ENCODE measurements at places on chromosomes 4 and X. TPM values are rescaled to one million over a fixed set of nuclear protein-coding genes. Genes with fewer than 3 reads are reported as not detected.

The MYL5 gene
- 46.0 TPM for total RNA-seq

The MAGED1 gene
- 79.8 TPM for total RNA-seq

The FDCSP gene
- total RNA-seq, result not detected

The MAGIX gene
- total RNA-seq, result 12.8 TPM

GRCh38 chr4:33996075-33996718 is 2248.1 kb downstream of the ARAP2 start:
- DNase-seq, result no peak

- DNase-seq, result no peak
These were observed 30.9 kb downstream of the NIPAL1 start for GRCh38 chr4:48047421-48047844.

DNA sequence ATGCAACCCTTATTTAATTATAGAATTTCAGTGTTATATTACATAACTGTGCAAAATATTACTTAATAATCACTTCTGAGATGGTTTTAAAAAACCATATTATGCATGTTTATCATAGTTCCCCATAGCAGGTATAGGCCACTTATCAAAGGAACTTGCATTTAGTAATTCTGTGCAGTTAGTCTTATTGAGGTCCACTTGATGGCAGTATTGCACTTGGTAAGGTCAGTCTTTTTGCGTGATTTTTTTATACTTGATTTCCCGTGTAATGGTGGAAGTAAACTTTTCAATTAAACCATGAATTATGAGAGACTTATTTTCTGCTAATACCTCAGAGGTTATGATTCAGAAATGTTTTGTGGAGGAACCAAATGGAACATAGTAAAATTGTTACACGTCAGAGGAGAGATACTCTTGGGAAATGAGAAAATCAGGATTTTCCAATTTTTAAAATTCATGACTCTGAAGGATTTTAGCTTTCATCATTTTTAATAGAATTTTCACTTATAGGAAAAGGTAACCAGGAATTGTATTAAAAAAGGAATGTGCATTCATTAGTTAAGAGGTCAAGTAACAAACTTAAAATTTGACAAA is 230.0 kb downstream of the CCSER1 start:
- DNase-seq, result no peak

GRCh38 chr4:142265536-142265935 is 580.6 kb downstream of the INPP4B start:
- DNase-seq, result no peak

GRCh38 chrX:103687696-103688201 is 1.2 kb upstream of the MORF4L2 start:
- peak; percentile 77 for DNase-seq

- DNase-seq, result no peak
These were observed 390.8 kb upstream of the BOD1L1 start for GRCh38 chr4:14018191-14018853.

DNA sequence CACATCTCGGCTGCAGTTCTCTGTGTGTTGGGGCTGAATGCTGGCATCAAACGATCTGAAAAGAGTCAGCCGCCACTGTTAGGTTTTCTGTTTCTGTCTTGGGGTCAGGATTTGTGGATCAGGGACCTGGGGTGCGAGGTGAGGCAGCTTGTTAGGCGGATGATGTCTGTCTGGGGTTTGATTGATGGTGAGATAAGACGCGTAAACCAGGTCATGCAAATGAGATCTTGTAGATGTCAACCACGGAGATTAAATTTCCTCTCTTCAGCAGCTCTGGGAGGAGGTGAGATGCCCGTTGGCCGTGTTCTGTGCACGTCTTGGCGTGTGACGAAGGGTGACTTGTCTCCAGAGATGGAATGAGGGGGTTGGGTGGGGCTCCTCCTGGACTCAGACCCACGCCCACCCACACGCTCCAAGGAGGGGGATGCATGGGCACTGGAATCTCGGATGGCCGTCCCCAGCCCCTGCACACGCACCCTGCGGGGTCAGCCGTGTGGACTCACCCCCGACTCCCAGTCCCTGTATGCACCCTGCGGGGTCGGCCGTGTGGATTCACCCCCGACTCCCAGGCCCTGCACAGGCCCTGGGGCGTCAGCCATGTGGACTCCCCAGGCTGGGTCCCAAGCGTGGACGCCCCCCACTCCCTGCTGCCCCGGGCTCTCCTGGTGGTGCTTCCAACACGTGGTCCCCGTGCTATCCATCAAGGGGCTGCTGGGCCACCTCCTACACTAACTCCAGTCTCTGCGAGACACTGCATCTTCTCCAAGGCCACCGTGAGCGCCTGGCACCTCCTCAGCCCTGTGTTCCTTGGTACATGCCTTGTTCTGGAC is 16.0 kb upstream of the UVSSA start:
- DNase-seq, result no peak

- no peak for DNase-seq
These were observed 317.0 kb upstream of the ANXA10 start for GRCh38 chr4:167775375-167775774.

GRCh38 chrX:152619897-152620296 is 17.8 kb upstream of the GABRQ start:
- no peak for DNase-seq

DNA sequence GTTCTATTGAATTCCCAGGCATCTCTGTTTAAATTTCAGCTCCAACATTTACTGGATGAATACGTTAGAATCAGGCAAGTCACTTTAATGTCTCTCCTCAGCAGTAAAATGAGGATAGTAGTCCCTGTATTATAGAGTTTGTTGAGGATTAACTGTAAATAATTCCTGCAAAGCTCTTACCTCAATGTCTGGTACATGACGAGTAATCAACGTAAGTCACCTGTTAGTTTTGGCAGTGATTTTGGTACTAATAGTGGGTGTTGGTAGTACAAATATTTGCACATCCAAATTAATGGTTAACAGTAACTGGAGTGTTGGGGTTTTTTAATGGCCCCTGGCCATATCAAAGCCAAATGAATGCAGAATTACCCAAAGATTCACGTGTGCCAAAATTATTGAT is 189.8 kb upstream of the GALNT7 start:
- no peak for DNase-seq

- DNase-seq, result no peak
These were observed 43.7 kb downstream of the RASGEF1B start for GRCh38 chr4:81428002-81428401.

DNA sequence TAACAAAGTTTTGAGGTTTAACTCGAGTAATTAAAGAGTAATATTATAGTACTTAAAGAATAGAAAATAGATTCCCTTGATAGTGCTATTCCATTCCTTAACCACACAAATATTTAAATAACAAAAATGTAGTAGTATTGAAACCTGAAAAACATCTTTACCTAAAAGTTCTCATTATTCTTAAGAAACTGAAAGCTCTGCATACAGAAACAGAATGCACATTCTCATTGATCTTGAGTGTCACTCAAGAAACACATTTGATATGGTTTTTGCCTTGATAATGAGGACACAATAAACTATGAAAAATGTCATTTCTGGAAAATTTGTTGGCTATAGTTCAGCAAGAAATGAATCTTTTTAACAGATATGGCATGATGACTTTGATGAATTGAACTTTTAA is 268.5 kb downstream of the COL25A1 start:
- no peak for DNase-seq

DNA sequence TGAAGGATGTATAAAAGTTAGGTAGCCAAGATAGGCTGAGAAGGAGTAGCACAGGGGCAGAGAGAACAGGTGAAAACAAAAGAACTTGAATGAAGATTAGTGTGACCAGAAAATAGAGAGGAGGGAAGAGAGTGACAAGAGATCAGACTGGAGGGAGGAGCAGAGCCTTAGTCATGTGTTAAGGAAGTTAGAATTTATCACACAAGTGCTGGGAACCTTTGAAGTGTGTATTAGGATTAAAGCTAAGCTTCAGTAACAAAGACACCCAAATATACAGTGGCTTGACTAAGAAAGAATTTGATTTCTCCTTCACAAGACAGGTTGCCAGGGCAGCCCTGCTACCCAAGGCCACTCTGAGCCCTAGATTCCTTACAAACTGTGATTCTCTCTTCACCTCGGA is 10.7 kb upstream of the CCDC149 start:
- no peak for DNase-seq

DNA sequence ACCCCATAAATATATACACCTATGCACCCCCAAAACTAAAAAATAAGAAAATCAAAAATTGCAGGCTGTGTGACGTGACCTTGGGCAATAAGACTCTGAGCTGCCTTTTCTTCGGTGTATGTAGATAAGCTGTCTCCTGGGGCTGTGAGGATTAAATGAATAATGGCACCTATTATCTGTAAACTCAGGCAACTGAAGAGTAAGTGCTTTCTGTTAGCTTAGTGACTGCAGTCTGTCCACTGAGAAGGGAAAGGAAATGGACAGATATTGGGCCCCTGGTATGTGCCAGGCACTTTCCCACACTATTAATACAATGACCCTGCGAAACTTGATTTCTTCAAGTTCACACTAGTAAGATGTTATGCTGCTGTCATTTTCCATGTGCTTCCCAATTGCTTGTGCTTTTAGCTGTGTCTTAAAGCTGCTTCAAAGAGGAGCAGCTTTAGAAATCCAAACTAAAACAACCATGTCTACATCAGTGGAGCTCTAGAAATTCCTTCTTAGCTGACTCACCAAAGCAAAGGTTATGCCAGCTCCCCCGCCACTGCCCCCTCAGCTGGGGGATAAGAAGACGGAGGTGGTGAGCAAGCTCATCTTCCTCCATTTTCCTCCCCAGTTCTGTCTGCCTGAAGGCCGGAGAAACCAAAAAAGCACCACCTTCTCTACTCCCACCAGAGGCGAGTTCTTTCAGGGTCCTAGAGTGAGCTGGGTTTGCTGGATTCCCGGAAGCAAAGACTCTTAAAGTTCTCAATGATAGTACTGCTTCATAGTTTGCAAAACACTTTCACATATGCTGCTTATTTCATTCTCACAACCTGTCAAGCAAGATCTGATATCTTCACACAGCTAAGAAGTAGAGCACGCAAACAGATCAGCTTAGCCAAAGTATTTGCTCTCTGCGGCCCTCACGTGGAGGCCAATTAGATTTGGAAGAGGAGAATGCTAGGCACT is 8.8 kb upstream of the DGAT2L6 start:
- no peak for DNase-seq

DNA sequence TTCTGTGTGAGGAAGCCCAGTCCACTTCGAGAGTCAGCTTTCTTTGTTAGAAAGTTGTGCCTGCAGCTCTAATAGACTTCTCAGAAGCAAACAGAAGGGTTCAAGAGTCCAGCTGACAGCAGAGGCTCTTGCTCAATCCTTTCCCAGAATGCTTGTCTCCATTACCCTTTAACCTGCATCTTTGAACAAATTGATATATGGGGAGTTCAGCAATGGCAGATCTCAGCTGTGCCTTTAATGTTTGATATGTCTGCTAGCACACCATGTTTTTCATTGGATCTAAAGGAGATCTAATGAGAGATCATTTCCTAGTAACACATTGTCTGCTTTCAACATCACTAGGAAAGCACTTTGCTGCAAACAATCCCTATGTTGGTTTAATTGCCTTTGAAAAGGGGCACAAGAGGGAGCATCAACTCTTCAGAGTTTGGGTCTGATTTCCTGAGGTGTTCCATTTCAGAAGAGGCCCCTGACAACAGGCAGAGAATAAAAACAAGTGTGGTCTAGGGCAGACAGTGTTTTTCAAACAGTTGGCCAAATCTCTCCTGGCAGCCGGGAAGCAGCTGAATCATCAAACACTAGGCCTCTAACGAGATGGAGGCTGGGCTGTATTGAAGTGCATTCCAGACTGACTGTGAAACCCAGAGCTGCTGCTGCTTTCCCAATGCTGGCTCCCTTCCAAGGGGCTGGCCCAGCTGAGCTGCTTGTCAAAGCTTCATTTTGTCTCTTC is 55.5 kb downstream of the LUZP4 start:
- peak; percentile 87 for DNase-seq

DNA sequence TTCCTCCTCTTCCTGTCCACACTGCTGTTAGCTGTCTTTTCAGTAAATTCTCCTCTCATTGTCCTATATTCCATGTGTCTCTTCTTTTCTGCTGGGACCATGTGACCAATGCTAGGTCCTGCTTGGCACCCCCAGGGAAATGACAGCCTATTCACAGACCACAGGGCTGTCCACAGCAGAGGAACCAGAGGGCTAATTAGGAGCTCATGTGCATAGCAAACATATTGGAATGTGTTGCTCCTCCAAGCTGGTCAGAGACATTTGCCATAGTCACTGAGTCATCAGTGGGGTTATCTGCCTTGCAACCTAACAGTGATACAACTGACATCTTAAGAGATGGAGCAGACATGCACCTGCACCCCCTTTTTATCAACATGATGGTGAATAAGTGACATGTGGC is 67.9 kb upstream of the PUDP start:
- no peak for DNase-seq

DNA sequence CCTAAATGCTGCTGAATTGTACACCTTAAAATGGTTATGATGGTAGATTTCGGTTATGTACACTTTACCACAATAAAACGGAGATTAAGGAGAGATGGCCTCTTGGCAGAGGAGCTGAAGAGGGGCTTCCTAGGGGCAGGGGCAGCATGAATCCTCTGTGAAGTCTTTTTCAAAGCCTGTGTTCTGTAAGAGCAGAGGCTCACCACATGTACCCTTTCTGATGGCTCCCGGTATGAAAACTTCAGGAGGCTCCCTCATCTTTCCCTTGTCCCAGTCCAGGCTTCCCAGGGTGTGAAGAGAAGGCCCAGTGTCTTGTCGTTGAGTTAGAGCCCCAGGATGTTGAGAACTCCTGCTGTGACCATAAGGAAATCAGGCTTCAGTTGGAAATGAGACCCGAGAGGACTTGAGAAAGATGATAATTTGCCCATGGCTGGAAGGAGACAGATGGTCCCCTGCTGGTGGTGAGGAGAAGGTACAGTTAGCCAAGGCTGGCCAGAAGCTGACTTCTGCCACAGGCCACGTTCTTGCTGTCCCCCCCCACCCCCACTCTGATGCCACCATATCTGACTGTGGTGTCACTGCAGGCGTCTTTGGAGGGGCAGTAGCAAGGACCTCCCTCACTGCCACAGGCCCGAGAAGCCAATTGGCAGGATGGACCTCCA is 31.8 kb upstream of the MTM1 start:
- DNase-seq, result no peak

DNA sequence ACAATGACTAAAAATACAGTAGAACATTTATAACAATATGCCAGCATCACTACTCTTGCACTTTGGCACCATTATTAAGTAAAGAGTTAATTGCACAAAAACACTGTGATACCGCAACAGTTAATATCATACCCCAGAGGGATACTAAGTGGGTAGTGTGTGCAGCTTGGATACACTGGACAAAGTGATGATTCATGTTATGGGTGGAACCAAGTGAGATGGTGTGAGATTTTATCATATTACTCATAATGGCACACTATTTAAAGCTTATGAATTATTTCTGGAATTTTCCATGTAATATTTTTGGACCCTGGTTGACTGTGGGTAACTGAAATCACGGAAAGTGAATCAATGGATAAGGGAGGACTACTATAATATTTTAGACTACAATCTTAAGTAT is 265.3 kb downstream of the PCDH18 start:
- no peak for DNase-seq

All from ureter (tissue), 1 donor.